EL (cell line): ENCODE measurements at places on chromosomes 7 and 10.

DNA sequence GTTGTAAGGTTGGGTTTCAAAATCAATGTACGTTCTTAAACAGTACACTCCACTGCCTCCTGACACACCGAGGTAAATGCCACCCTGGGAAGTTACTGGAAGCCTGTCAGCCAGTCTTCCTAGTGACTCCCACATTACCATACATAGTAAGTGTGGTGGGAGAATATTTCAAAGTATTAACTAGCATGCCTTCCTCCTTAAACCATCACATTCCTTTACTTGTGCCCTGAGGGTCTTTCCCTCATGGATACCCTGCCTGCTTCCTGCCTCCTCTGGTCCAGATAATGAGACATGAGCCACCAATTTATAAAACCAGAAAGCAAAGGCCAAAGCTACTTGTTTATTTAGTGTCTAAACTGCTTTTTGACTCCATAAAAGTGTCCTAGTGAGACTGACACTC lies 23.3 kb upstream of the SORCS3 start:
- DNase-seq: peak; percentile 71

GRCh38 chr7:126698909-126699308 lies 553.8 kb downstream of the GRM8 start:
- DNase-seq: no peak

DNA sequence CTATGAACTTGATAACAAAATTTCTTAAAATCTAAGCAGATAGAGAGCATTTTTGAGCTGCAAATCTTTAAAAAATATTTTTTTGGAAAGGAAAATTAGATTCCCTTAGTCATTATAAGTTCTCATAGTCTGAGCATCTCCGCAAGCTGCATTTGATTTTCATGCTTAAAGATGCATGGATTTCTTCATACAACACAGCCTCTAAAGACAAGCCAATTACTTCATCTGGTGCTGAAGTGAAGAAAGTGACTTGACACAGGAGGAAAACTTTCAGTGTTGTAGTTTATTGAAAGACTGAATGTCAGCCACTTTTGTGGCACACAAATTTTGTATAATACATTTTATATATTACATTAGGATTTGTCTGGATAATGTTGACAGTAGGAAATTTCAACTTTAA lies 22.5 kb downstream of the SEMA3D start:
- DNase-seq: no peak

DNA sequence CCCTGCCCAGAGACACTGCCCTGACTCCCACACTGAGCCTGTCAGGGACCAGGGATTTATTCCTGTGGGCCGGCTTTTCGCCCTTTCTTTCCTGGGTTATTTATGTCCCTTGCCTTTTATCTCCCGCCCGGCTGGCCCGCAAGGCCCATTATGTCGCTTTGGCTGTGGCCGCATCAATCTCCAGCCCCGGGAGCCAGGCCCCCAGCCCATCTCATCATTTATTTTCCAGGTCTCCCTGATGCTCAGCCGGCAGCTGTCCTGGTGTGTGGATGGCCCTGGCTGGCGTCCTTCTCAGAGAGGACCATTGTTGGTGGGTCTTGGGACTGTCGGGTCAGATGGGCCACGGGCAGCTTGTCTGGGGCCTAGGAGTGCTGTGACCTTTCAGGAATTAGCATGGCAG lies 82.3 kb downstream of the FAM241B start:
- no peak for DNase-seq

- DNase-seq: no peak
Observed at GRCh38 chr7:150435390-150436073, 14.9 kb upstream of the GIMAP8 start.

DNA sequence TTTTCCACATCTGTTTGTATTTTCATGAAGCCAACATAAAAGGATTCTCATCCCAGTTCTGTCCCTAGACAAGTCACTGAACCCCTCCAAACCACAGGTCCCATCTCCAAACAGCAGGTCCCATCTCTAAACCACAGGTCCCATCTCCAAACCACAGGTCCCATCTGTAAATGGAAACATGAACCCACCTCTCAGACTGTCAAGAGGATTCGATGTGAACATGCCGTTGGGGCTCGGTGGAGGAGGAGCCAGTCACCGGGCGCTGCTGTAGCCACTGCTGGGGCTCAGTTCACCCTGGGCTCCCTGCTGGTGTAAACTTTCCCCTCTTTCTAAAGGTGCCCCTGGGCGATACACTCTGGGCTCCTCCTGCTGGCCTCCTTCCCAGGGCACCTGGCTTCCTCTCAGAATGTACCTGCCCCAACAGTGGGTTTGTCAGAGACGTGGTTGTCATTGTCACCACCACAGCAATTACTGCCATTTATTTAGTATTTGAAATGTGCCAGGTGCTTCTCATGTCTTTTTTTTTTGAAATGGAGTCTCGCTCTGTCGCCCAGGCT lies 13.0 kb downstream of the LHPP start:
- DNase-seq: no peak

DNA sequence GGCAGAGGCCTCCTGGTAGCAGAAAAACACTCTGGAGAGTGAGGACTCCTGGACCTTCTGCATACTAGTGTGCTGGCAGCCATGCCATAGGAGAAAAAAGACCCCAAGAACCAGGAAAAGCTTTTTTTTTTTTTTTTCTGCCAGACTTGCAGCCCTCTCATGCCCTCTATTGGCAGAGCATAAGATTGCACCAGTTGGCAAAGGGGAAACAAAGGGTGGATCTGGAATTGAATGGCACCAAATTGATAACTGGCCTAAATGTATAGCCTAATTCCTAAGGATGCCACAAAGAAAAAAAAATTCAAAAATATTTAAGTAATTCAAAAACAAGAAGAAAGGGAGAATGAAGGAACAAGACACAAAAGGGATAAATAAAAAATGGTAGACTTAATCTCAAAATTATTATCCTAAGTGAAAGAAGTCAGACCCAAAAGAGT lies 112.5 kb upstream of the GHITM start:
- peak; percentile 11 for DNase-seq

GRCh38 chr10:92395271-92395670 lies 104.3 kb downstream of the MARCHF5 start:
- DNase-seq: no peak

DNA sequence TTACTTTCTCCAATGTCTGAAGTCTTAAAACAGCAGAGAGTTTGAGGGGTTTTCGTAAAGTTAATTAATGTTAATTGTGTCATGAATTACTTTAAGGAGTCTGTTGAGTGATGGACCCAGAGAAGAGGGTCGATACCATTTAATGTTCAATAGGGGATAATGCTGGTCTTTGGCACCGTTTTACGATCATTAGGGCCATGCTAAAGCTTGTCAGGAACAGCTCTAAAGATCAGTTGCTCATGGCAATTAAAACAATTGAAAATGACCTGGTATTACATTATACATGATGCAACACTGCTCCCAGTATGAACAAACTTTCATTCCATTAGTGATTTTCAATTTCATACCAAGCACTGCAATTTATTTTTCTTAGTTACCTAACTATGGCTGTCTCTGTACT lies 296.9 kb downstream of the ETV1 start:
- no peak for DNase-seq

DNA sequence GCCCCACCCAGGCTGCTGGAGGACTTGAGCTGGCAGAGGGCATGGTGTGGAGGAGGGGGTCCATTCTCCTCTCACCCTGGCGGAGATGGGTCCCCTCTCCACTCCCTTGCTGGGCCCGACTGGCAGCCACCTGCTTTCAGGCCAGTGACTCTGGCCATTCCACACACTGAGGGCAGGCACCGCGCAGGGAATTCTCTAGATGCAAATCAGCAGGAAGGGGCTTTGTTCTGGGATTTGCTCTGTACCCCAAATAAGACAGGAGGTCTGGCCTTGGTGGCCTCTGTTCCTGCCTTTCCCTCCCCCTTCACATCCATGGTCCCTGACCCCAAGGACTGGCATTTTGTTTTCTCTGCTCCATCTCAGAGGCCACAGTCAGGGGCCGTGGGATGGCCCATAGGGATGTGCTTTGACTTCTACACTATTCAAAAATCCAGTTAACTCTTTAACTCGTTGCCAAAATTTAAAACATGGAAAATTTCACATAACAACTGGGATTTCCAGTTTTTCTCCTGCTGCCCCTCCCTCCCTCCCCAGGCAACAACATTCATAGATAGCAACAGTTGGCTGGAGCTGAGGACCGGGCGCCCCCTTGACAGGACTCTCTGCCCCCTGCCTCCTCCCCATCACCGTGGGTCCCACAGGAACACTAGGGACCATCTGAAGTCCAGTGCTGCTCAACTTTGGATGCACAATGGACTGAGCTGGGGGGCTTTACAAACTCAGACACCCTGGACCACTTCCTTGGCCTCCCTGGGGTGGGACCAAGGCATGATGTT lies 33.9 kb downstream of the PPIF start:
- no peak for DNase-seq

- no peak for DNase-seq
Observed at GRCh38 chr10:118672766-118673715, 77.6 kb upstream of the PRLHR start.

GRCh38 chr7:105816266-105816843 lies 60.0 kb downstream of the ATXN7L1 start:
- no peak for DNase-seq

- DNase-seq: no peak
Observed at GRCh38 chr7:10706875-10707493, 266.7 kb upstream of the PHF14 start.

- no peak for DNase-seq
Observed at GRCh38 chr10:122352817-122353525, 21.5 kb upstream of the PLEKHA1 start.

DNA sequence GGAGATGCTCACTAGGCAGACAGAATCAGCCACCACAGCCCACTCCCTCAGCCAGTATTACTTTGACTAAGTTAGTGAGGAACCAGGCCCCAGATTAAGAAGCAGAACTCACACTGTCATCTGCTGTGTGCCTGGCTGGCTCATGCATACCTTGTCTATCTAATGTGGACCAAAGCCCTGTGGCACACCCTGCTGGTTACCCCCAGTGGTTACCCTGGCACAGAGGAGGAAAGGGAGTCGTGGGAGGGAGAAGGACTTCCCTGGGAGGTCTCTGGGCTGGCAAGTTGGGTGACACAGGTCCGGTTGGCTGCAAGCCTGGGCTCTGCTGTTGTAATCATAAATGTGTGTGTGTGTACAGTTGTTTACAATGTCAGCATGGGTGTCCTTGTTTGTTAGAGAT lies 7.5 kb upstream of the SH2D4B start:
- peak; percentile 46 for DNase-seq
